ENCODE measurements at places on chromosomes 2 and 18. TPM values are rescaled to one million over a fixed set of nuclear protein-coding genes. Genes with fewer than 3 reads are reported as not detected.

DNA sequence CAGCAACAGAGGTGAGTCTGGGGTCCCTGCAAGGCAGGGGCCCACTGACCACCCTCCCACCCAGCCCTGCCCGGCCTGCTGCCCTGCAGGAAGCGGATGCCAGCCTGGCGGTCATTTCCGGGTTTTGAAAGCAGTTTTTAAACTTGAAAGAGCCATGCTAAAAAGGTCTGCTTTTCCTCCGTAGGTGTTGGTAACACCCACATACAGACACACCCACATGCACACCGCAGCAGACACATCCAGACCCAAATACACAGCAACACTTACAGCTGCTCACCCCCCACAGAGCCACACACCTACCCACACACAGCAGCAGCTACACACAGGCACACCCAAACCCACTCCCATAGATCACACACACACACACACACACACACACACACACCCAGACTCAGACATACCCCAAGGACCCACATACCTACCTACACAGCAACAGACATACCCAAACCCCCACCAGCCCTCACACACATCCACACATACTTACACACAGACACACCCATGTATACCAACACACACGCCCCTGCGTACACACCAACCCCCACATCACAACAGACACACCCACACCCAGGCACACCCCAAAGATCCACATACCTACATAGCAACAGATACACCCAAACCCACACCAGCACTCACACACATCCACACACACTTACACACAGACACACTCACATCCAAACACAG is 7.6 kb downstream of the ZFP36L2 start:
- DNase-seq, result peak; percentile 59

GRCh38 chr2:43207553-43208300 is 18.7 kb downstream of the ZFP36L2 start:
- DNase-seq, result no peak

Gene EPC2
- total RNA-seq, result 38.8 TPM

Gene IMMT
- 64.8 TPM for total RNA-seq

Gene SPHKAP
- 2.6 TPM for total RNA-seq

DNA sequence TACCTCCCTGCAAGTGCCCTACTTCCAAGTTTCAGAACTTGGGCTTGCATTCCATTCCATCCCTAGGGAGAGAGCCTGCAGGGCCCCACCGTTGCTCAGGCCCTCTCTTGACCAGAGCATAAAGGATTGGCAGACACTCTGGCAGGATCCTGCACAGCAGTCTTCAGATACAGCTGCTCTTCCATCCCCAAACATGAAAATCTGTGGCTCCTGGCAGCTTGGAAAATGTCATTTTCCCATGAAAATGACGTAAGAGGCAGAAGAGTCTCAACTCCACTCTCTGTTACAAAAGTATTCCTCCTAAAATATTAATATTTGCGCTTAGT is 162.6 kb downstream of the GFPT1 start:
- peak; percentile 29 for DNase-seq
